CD4-positive, alpha-beta T cell treated with Interleukin-21 for 1 hour (primary cell): ENCODE measurements at places on chromosomes 16 and 17.

DNA sequence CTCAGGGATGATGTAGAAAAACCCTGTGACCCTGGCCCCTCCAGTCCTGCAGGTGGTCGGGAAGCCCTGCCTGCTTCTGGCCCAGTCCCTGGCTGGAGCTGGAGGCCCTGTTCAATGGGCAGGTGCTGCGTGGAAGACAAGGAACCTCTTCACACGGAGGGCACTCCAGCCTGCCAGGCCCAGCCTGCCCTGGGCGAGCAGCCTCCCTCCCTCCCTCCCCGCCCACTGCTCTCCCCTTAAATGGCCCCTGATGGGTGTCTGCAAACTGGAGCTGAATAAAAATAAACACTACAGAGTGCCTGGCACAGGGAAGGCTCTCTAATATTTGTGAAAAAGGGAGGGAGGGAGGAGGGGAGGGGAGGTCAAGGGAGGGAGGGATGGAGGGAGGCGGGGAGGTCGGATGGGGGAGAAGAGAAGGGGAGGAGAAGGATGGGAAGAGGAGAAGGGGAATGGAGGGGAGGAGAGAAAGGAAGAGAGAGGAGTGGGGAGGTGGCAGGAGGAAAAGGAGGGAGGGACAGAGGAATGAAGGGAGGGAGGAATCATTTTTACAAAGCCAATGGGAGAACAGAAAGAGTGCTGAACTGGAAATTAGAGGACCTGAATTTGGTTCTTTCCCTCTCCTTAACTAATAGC, 222.8 kb upstream of the TNRC6C start:
- DNase-seq = no peak

DNA sequence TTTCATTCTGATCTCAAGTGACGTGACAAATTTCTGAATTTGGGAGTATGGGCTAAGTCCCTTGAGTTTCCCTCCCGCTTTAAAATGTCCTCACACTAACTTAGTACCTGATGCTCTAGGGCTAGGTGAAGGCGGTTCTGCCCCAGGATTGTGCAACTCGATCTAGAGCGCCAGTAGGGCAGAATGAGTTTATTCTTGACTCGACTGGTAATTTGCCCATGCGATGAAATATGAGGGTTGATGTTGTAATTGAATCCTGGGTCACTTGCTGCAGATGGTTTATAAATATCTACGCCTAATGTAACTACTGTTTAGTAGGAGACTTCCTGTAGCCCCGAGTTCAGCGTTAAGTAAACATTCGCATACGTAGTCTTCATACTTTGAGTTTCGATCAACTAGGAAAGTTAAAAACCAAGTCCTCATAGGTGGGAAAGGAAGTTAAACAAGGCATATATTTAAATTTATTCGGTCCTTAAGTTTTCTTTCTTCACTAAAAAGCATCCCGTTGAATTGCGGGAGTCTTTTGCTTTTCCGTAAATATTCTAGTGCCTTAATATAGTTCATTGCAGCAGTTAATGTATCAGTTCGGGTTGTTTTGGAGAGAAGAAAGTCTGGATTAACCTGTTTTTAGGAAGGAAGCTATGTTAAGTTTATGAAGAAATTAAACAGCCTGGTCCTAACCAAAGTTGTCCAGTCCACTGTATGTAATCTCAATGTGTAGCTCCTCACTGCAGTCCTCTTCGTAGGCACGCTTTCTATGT, 1.6 kb downstream of the CTCF start:
- DNase-seq = peak; percentile 47

- DNase-seq = no peak
Observed at GRCh38 chr17:4837471-4838308, 4.5 kb downstream of the MINK1 start.

GRCh38 chr16:58733248-58733670, 857 bp downstream of the GOT2 start:
- no peak for DNase-seq

GRCh38 chr17:51044976-51045375, 75.7 kb downstream of the SPAG9 start:
- no peak for DNase-seq

DNA sequence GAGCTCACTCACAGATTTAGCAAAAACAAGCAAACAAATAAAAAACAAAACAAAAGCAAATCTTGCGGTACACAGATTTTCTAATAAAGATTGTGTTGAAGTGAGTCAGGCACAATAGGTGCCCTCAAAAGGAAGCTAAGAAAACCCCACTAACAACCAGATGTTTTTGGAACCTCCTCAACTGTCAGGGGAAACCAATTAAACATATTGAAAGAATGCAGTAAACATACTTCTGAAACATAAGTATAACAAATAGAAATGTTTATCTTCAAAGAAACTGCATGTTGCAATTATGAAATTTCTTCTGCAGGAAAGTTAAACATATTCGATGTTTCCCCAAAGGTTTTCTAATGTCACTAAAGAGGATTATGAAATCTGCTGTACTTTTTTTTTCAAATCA, 110.5 kb upstream of the CORO6 start:
- no peak for DNase-seq

- DNase-seq = no peak
Observed at GRCh38 chr17:77072670-77073069, 68.1 kb upstream of the SEC14L1 start.

- DNase-seq = no peak
Observed at GRCh38 chr16:8742068-8742467, 55.4 kb downstream of the TMEM186 start.

GRCh38 chr17:41784207-41784744, 2.2 kb downstream of the JUP start:
- no peak for DNase-seq

DNA sequence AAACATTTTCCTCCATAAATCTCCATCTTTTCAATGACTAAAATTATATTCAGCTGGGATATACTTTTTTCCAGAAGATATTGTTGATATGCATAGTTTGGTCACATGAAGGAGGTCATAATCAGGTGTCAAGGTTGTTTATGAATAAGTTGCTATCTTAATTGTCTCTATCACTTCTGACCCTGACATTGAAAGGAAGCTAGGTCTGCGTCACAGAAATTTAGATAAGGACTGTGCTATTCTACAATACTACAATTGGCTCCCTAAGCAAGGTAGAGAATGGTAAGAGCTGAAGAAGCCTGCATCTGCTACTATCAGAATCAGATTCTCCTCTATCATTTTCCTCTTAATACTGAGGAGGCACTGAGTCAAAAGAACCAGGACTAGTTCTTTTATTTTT, 67.5 kb downstream of the CACNG1 start:
- DNase-seq = no peak

- no peak for DNase-seq
Observed at GRCh38 chr16:71904239-71904638, 8.9 kb downstream of the IST1 start.

- DNase-seq = no peak
Observed at GRCh38 chr16:48622456-48623303, 12.7 kb upstream of the N4BP1 start.

DNA sequence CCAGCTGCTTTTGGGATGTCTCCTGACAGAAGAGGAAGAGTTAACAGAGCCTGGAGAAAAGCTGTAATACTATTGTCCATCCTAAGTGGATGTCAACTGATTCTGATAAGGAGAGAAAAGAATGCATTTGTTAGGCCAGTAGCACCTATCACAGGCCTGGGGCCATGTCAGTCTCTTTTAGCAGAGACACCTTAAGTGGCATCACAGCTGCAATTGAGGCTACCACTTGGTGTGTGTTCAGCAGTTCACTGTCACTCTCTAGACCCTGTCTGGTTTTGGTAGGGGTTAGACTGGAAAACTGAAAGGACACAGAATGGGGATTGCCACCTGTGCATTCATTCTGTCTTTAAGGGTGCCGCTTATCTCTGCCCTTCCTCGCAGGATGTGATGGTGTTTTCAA, 42.0 kb downstream of the PSMD12 start:
- no peak for DNase-seq

DNA sequence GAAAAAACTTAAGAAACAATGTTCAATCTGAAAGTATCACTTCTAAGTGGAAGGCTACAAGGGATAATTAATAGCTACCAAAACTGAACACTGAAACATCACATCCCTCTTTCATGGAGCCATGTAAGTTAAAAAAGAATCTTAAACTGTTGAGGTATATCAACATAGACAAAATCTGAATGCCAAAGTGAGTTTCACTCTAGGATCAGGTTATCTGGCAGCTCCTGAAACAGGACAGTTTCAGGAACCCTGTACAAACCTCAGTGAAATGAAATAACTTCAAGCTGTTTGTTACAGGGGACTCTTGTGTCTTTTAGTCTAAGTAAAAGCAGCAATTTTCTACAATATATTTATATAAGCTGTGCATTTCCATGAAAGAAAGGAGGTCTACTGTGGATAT, 73.2 kb downstream of the KANSL1 start:
- DNase-seq = no peak

DNA sequence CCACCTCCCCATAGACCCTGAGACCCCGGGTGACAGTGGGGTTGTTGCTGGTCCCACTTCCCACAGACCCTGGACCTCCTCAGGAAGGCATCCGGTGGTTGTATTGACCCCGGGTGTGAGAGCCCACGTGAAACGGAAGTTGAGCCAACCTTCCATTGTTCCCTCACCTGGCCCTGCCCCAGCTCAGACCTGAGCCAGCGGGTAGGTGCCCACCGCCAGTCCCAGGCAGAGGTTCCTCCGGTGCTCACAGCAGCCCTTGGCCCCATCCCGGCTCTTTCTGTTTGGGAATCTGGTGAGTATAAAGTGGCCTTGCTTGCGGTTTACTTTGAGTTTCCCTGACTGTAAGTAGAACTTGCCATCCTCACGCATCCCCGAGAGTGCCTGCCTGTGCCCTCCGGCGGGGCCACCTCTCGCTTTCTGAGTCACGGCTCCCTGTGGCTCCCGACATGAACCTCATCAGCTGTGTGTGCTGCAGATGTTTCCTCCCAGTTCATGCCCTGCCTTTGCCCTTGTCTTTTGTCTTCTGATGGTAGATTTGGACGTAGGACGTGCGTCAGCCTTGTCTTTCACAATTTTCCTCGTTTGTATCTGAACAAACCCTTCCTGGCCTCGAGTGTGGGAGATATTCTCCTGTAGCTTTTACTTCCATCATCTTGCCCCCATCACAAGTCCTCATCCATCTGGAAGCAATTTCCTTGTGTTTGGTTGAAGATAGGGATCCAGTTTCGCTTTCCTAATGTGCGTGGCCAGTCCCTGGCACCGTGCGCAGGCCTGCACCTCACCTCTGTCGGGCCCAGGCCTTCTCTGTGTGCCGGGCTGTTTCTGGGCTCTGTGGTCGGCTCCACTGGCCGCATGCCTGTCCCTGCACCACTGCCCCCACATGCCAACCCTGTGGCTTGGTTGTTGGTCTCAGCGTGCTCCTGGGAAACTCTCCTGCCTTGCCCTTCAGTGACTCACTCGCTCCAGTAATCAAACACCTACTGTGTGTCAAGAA, 76.0 kb downstream of the METRNL start:
- DNase-seq = peak; percentile 25

- no peak for DNase-seq
Observed at GRCh38 chr16:17316005-17316404, 154.8 kb downstream of the XYLT1 start.

DNA sequence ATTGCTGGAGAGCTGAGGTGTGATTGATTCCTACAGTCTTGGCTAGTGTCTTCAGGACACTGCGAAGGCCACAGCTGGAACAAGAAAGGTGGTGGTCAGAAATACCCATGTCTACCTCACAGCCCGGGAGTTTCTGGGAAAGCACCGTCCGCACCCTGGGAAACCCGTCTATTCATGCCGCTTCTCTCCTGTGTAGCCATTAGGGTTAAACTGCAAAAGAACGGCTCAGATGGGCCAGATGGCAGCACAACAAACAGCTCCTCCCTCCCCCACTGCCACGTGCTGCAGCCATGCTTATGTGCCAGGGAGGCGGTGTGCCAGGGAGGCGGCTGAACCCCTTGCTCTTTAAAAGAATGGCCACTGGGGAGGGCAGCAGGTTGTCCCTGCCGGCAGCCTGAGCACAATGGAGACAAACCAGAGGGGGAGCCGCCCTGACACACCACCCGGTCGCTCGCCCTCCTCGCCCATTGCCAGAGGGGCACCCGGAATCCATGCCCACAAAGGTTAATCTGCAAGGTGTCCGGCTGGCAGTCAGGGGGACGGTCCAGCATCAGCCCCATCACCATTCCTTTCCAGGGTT, 65.2 kb downstream of the CYTH1 start:
- DNase-seq = no peak

DNA sequence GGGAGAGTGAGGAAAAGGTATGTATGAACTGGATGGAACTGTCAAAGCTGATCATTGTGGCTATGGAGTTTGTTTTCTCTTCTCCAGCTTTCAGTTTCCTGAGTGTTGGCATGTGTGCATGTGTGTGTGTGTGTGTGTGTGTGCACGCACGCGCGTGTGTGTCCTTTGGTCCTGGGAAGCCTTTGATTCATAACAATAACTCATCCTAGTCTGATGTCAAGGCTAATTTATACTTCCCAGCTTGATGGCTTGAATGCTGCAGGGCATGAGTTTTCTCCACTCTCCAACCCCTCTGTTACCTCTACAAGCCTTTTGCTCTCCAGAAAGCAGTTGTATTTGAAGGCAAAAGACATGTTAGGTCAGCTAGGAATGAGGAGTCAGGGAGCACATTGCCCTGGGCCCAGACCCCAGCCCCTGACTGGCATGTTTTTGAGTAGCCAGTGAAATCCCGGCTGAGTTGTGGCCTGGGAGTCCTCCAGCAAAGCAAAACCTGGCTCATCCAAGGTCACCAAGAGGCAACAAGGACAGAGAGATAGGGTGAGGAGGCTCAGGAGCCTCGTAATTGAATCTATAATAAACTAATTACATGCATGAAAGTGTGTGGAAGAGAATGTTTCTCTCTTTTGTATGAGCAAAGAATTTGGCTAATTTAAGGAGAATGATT, 8.9 kb upstream of the CDC42EP4 start:
- DNase-seq = no peak

GRCh38 chr17:830950-831349, 48.8 kb downstream of the MRM3 start:
- no peak for DNase-seq

- DNase-seq = peak; percentile 17
Observed at GRCh38 chr17:8413328-8413727, 15.7 kb upstream of the RNF222 start.

- no peak for DNase-seq
Observed at GRCh38 chr16:66587881-66588600, 8.8 kb downstream of the CMTM2 start.

DNA sequence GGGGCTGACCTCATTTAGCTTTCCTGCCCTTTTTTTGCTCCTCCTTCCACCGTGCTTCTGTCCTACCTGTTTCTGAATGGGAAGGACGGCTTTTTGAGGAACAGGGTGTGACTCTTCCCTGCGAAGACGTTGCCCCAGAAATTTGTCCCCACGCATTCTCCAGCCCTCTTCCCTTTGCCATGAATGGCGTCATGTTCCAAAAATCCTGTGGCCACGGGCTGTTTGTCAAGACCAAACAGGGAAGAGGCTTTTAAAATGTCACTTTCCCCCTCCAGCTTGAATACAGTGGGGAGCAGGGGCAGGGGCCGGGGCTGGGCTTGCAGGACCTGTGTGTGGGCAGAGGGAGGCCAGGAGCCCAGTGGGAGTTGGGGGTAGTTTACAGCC, 13.9 kb downstream of the MPRIP start:
- no peak for DNase-seq

- DNase-seq = no peak
Observed at GRCh38 chr17:66464921-66465320, 162.5 kb downstream of the PRKCA start.

- no peak for DNase-seq
Observed at GRCh38 chr16:85037050-85037410, 9.4 kb downstream of the KIAA0513 start.
